IMR-90 (cell line): ENCODE measurements at places on chromosomes 16 and 17. TPM values are rescaled to one million over a fixed set of nuclear protein-coding genes. Genes with fewer than 3 reads are reported as not detected.

The TUBB3 gene
- 311 and 337 TPM in 2 replicates for total RNA-seq

The NAGS gene
- total RNA-seq = 0.28 and 0.54 TPM in 2 replicates

The PYDC1 gene
- not detected in 2 replicates for total RNA-seq

The TP53TG3 gene
- total RNA-seq = not detected in 2 replicates

The GPR139 gene
- total RNA-seq = not detected in 2 replicates

The G6PC1 gene
- total RNA-seq = not detected in 2 replicates

The IKZF3 gene
- total RNA-seq = not detected in 2 replicates

The PLCG2 gene
- total RNA-seq = 0.18 and 0.28 TPM in 2 replicates

The ZFPM1 gene
- total RNA-seq = 0.28 and 0.36 TPM in 2 replicates

The ZNF75A gene
- 15.4 and 17.8 TPM in 2 replicates for total RNA-seq

The MYH1 gene
- not detected in 2 replicates for total RNA-seq

The KRT32 gene
- total RNA-seq = not detected in 2 replicates

GRCh38 chr17:47209499-47209898, 351 bp downstream of the MYL4 start:
- H3K36me3 ChIP-seq = no peaks in the 10 kb centered on the region
- no peak overlapping the region for H3K4me3 ChIP-seq
- H3K4me1 ChIP-seq = peaks cover 20% of the 10 kb centered on the region
- H3K27me3 ChIP-seq = peaks cover 8% of the 10 kb centered on the region
- no peak for DNase-seq

- H3K27ac ChIP-seq = no peak overlapping the region
- DNase-seq = no peak
- H3K4me1 ChIP-seq = no peaks in the 10 kb centered on the region
- H3K36me3 ChIP-seq = no peaks in the 10 kb centered on the region
- H3K4me3 ChIP-seq = no peak overlapping the region
- H3K27me3 ChIP-seq = peaks cover 9% of the 10 kb centered on the region
Measured at GRCh38 chr17:68505951-68506350, 6.3 kb upstream of the PRKAR1A start.

- H3K27ac ChIP-seq = peak overlapping the region; percentile 12; the same call in 1 of the 2 replicates
- H3K36me3 ChIP-seq = no peaks in the 10 kb centered on the region
- H3K27me3 ChIP-seq = no peaks in the 10 kb centered on the region
- peaks cover 6% of the 10 kb centered on the region for H3K4me1 ChIP-seq
Measured at GRCh38 chr17:80673152-80673920, 128.7 kb downstream of the RPTOR start.

- H3K36me3 ChIP-seq = peaks cover 14% of the 10 kb centered on the region
- H3K27ac ChIP-seq = no peak overlapping the region
Measured at GRCh38 chr17:43808076-43808475, 24.9 kb downstream of the MPP3 start.

- no peak overlapping the region for H3K4me3 ChIP-seq
- H3K27me3 ChIP-seq = no peaks in the 10 kb centered on the region
- H3K36me3 ChIP-seq = no peaks in the 10 kb centered on the region
- H3K4me1 ChIP-seq = peaks cover 17% of the 10 kb centered on the region
- peak overlapping the region; percentile 88 for H3K27ac ChIP-seq
Measured at GRCh38 chr17:61235827-61236197, 163.8 kb upstream of the TBX2 start.

DNA sequence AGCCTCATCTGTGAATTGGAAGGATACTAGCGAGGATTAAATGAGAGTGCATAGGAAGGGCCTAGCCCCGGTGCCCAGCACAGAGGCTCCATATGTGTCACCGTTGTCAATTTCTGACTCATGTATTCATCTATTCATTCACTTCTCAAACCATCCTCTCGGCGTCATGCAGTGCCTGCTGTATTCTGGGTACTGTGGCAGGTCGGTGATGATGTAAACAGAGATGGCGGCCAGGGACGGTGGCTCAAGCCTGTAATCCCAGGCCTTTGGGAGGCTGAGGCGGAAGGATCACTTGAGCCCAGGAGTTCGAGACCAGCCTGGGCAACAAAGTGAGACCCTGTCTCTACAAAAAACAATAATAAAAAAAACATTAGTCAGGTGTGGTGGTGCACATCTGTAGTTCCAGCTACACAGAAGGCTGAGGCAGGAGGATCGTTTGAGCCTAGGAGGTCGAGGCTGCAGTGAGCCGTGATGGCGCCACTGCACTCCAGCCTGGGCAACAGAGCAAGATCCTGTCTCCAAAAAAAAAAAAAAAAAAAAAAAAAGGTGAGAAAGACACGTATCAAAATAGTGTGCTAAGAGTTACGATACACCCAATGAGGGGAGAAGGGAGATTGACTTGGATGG, 4.3 kb upstream of the PPP1R1B start:
- DNase-seq = no peak
- no peak overlapping the region for H3K4me3 ChIP-seq
- peaks cover 52% of the 10 kb centered on the region for H3K27me3 ChIP-seq
- no peak overlapping the region for H3K27ac ChIP-seq

DNA sequence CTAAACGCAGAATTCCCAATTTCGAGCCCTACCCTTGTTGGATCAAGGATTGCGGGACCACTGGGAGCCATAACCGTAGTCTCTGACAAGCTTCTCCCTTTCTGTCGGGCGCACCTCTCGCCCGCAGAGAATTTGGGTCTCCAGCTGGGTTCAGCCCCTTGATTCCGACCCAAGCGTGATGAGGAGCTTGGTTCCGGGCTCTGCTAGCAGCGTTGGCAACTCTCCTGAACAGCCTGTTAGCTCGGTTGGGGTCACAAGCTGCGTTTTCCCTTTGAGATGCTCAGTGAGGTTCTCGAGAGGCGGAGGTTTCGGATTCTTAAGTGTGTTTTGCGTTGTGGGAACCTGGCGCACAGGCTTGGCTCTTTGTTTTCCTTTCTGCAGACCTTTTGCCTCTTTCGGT, 655 bp downstream of the ATXN1L start:
- H3K36me3 ChIP-seq = peaks cover 26% of the 10 kb centered on the region
- peak overlapping the region; percentile 64 for H3K27ac ChIP-seq
- DNase-seq = no peak
- H3K27me3 ChIP-seq = no peaks in the 10 kb centered on the region

- no peak overlapping the region for H3K27ac ChIP-seq
- no peak for DNase-seq
- H3K4me3 ChIP-seq = no peak overlapping the region
Measured at GRCh38 chr16:31714903-31715504, 158.6 kb upstream of the ZNF267 start.

GRCh38 chr17:52827526-52827925, 669.0 kb upstream of the CA10 start:
- H3K4me1 ChIP-seq = no peaks in the 10 kb centered on the region

- no peaks in the 10 kb centered on the region for H3K36me3 ChIP-seq
- H3K4me1 ChIP-seq = no peaks in the 10 kb centered on the region
- no peak overlapping the region for H3K4me3 ChIP-seq
- DNase-seq = no peak
Measured at GRCh38 chr17:5943982-5944381, 126.2 kb upstream of the WSCD1 start.

DNA sequence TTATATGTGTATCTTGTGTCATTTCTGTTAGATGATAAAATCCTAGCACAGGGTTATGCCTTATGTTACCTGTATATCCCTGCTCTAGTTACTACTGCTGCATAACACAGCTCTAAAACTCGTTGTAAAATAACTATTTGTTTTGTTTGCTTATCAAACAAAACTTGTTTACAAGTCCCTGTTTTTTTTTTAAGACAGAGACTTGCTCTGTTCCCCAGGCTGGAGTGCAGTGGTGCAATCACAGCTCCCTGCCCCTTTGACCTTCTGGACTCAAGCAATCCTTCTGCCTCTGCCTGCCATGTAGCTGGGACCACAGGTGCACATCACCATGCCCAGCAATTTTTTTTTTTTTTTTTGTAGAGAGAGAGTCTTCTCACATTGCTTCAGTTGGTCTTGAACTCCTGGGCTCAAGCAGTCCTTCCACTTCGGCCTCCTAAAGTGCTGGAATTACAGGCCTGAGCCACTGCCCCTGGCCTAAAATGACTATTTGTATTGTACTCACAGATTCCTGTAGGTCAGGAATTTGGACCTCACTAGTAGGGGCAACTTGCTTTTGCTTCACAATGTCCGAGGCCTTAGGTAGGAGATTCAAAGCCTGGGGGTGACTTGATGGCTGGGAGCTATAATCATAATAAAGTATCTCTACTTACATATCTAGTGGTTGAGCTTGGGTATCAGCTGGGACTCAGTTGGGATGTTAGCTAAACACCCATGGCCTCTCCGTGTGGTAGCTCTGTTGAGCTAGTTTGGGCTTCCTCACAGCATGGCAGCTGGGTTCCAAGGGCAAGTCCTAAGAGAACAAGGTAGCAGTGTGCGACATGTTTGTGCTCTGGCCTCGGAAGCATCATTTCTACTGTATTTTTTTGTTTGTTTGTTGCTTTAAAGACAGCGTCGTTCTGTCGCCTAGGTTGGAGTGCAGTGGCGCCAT, 12.6 kb downstream of the DUSP14 start:
- peaks cover 5% of the 10 kb centered on the region; the same call in 1 of the 2 replicates for H3K4me1 ChIP-seq
- DNase-seq = no peak
- no peak overlapping the region for H3K4me3 ChIP-seq
- peaks cover 10% of the 10 kb centered on the region for H3K36me3 ChIP-seq
- no peaks in the 10 kb centered on the region for H3K27me3 ChIP-seq

DNA sequence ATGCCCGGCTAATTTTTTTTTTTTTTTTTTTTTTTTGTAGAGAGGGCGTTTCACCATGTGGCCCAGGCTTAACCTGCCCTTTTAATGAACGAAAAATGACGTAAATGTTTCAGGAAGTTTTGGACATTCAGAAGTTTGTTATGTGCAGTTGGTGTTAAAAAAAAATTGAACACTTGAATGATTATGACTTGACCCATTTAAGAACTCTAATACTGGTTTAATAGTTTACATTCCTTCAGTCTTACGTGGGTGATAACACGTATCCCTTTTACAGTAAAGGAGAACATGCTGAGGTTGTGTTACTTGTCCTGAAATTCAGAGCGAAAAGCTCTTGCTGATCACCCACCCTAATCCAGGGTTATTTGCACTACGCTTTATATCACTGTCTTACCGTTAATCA, 1.7 kb downstream of the MLYCD start:
- no peaks in the 10 kb centered on the region for H3K27me3 ChIP-seq
- DNase-seq = no peak
- H3K4me3 ChIP-seq = no peak overlapping the region
- H3K36me3 ChIP-seq = no peaks in the 10 kb centered on the region

DNA sequence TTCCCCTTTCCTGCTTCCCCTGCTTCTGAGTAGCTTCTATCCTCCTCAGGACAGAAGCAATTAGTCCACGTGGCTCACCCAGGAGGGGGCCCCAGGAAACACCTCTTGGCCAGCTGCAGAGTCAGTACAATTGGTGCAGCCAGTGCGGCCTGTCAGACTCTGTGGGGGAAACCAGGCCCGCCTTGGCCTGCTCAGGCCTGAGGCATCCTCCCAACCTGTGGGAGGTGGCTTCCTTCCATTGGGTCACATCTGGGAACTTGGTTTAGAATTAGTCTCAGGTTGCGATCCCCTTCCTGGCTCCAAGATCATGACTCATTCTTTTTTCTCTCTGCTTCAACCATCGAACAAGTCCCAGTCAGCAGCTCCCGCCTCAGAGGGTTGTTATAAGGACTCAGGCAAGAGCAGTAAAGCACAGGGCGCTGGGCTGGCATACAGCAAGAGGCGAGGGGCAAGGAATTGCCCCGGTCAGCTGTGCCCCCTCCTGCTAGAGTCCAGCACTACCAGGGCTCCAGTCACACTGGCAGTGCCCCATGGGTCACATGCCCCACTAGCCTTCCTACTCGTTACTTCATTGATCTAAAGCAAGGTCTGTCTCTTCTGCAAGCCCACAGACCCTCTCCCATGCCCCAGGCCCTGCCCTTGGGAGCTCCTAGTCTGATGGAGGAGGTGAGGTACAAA, 8.1 kb upstream of the EPX start:
- H3K36me3 ChIP-seq = no peaks in the 10 kb centered on the region
- no peaks in the 10 kb centered on the region for H3K4me1 ChIP-seq
- peaks cover 9% of the 10 kb centered on the region for H3K27me3 ChIP-seq

GRCh38 chr16:81901484-81901883, 109.8 kb downstream of the SDR42E1 start:
- no peaks in the 10 kb centered on the region for H3K4me1 ChIP-seq
- peaks cover 2% of the 10 kb centered on the region; the same call in 1 of the 2 replicates for H3K27me3 ChIP-seq
- no peak for DNase-seq

GRCh38 chr16:21996923-21997696, 3.8 kb downstream of the PDZD9 start:
- no peak overlapping the region for H3K4me3 ChIP-seq
- no peak for DNase-seq
- no peak overlapping the region for H3K27ac ChIP-seq
- H3K27me3 ChIP-seq = no peaks in the 10 kb centered on the region

GRCh38 chr16:6861135-6861814, 471.4 kb upstream of the RBFOX1 start:
- no peak overlapping the region for H3K27ac ChIP-seq
- DNase-seq = no peak
- H3K36me3 ChIP-seq = no peaks in the 10 kb centered on the region
- H3K27me3 ChIP-seq = no peaks in the 10 kb centered on the region

GRCh38 chr17:39054111-39054645, 87.0 kb upstream of the FBXO47 start:
- no peak overlapping the region for H3K27ac ChIP-seq
- no peaks in the 10 kb centered on the region for H3K4me1 ChIP-seq
- peak; percentile 7 for DNase-seq

- no peaks in the 10 kb centered on the region for H3K27me3 ChIP-seq
- no peak overlapping the region for H3K27ac ChIP-seq
Measured at GRCh38 chr16:85537795-85538401, 75.2 kb upstream of the GSE1 start.

- no peak overlapping the region for H3K4me3 ChIP-seq
- no peak overlapping the region for H3K27ac ChIP-seq
- H3K36me3 ChIP-seq = no peaks in the 10 kb centered on the region
- DNase-seq = no peak
- H3K27me3 ChIP-seq = no peaks in the 10 kb centered on the region
- peaks cover 17% of the 10 kb centered on the region for H3K4me1 ChIP-seq
Measured at GRCh38 chr17:72411124-72411563, 290.3 kb downstream of the SOX9 start.

DNA sequence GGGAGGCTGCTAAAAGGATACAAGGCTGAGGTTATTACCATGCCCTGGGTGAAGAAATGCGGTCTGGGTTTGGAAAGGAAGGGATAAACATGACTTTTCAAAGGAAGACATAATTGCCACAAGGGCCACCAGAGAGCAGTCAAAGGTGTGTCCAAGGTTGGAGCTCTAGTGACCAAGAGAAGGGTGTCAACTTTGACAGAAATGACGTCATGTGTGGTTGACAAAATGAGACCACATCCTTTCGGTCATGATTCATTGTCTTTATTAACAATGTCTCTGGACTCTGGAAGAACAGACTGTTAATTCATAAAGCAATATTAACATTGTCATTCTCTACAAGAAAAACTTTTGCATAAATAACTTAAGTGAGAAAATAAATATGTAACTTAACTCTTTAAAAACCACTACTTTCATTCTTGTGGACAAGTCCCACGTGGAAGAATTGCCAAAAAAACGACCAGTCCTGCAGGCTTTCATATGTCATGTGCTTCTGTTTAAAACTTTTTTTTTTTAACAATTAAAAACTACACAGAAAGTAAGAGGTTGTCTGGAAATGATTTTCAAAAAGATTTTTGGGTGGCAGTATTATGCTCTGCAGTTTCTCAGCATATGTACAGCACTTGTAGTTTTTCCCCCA, 5.0 kb downstream of the SOST start:
- H3K27me3 ChIP-seq = peaks cover 50% of the 10 kb centered on the region
- DNase-seq = peak; percentile 20
- H3K36me3 ChIP-seq = no peaks in the 10 kb centered on the region
- peaks cover 4% of the 10 kb centered on the region for H3K4me1 ChIP-seq
